ENCODE measurements at places on chromosomes 11 and 22.

- DNase-seq = no peak
These were observed 17.7 kb upstream of the RGL4 start for GRCh38 chr22:23673050-23673620.

GRCh38 chr11:22347857-22348487, 9.8 kb downstream of the SLC17A6 start:
- no peak for DNase-seq

GRCh38 chr22:35381424-35382009, 621 bp downstream of the HMOX1 start:
- DNase-seq = no peak

GRCh38 chr11:64339754-64340408, at the start of gene CCDC88B:
TSS of gene CCDC88B (plus strand) at chr11:64340204. CDS start at chr11:64340267, 63 bp downstream.
- no peak for DNase-seq

- DNase-seq = no peak
These were observed 4.7 kb downstream of the CD5 start for GRCh38 chr11:61106894-61107470.

DNA sequence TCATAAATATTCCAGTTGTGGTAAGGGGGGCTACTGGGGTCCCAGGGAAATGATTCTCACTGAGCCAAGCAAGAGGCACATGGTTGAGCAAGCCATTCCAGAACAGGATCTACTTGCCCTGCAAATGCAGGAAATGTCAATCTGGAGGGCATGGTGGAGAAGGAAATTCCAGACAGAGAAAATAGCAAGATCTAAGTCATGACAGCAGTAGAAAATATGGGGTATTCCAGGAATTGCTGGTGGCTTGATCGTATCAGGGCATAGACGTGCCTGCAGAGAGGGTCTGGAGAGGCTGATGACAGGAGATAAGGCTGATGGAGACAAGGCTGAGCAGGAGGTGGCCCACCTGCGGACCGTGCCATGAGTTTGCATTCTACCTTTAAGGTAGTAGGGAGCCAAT, 566.3 kb upstream of the CADM1 start:
- no peak for DNase-seq

DNA sequence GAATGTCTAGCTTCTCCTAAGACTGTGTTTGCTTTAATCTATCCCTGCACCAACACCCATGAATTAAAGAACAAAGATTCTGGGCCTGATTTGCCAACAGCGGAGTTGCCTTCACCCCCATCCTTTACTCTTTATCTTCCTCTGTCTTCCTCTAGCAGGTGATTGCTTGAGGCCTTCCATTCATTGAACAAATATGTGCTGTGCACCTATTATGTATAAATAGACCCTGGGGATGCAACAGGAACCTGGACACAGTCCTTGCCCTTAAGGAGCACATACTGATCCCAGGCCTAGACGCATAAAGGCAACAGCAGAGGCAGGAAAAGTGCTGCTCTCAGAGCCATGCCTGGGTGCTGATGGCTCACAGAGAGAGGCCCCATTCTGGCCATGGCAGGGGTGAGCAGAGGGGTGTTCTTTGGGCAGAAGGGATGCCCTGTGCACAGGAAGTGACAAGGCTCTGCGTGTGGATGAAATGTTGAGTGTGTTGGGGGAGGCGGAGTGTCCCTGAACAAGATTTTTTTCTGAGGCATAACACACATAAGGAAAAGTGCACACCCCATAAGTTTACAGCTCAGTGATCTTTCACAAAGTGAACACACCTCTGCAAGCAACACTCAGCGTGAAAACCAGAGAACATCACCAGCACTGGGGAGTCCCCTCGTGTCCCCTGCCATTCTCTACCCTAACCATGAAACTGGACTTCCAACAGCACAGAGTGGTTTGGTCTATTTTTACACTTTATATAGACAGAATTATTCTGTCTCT, 145.9 kb downstream of the GRIK4 start:
- no peak for DNase-seq

- DNase-seq = no peak
These were observed 71.6 kb upstream of the ATXN10 start for GRCh38 chr22:45599836-45600577.

- no peak for DNase-seq
These were observed 76.1 kb downstream of the SOX6 start for GRCh38 chr11:16280256-16280682.

DNA sequence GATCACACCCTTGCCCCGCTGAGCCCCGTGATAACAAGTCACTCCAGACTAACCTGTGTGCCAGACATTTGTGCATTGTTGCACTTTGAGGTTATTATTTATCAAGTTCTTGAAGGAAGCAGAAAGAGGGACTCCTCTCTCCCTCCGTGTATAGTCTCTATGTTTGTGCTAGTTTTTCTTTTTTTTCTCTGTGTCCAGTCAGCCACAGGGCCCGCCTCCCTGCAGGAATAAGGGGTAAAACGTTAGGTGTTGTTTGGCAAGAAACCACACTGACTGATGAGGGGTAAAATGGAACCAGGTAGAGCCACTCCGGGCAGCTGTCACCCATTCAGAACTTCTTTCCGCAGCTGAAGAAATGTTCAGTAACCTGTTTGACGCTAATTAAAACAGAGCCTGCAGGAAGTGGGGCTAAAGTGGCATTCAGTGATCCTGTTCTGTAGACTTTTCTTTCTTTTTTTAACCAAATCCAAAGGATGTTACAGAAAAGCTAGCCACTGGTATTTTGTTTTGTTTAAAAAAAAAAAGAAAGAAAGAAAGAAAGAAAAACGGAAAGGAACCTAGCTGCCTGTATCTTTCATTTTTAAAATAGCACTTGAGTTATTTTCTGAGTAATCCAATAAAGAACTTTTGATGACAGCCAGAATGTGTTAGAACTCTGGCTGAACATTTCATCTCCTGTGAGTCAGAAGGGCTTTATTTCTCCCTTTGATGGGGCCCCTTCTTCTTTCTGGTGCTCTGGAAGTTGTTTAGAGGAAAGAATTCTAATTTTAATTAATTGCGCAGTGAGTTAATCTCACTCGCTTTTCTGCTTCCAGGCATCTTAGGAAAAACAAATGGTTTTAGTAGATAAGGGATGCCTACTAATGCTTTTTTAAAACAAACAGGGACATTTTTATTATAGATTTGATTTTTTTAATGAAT, 58.2 kb downstream of the COMMD9 start:
- DNase-seq = no peak

GRCh38 chr11:115193914-115194801, 310.1 kb downstream of the CADM1 start:
- no peak for DNase-seq

GRCh38 chr22:40509401-40510134, 127.0 kb downstream of the MRTFA start:
- peak; percentile 77 for DNase-seq

DNA sequence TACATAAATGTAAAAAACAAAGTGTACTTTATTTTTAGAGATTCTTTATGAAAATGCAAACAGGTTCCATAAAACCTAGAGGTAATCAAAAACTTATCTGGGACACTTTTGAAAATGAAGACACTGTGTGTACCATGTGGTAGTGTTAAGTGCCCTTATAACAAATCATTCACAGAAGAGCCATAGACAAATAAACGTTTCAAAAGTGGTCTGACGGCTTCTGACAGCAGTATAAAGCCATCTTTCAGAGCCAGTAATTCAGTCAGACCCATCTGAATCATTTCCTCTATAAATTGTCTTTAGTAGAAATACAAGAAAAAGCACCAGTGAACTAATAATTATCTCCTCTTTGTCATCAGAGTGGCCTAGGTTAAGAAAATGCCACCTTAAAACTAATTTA, 100.0 kb downstream of the PAX6 start:
- peak; percentile 92 for DNase-seq

DNA sequence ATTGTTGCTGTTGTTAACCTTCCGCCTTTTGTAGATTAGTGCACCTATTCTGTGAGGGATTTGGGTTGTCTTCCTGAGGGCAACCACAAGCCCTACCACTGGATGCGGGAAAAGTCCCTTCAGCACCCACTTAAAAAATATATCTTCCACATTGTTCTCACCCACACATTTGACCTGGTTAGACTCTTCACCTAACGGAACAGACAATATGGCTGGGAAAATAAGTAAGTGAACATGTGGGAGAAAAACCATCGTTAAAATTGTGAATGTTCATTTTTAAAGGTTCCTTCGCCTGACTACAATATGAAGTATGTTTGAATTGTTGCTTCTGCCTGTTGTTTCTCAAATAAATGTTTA, 72.0 kb upstream of the MPEG1 start:
- DNase-seq = no peak

GRCh38 chr22:19110646-19111045, 11.6 kb downstream of the DGCR2 start:
- DNase-seq = no peak

DNA sequence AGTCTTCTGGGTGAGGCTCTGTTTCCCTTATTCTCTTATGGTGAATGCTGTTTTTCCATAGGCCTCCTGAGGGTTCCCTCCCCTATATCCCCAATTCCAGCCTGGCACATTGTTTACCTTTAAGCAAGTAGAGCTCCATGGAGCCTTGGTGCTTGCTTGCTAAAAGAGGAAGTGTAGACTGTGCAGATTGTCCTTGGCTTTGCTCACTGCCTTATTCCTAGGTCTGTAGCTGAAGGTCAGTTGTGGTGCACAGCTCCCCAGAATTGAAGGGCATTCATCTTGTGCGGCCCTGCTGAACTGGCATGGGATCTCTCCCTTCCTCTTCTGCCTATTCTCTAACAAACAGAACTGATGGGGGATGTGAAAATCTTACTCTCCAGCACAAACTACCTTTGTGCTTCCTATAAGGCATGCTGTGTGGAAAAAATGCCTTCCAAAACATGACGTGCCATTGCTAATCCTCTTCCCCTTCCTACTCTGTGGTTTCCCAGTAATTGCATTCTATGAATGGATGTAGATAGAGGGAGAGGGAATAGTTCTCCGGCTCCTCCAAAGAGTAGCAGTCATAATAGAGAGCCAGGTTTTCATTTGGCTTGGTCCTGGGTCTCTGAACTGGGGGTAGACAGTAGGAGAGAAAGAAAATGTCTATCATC, 34.2 kb upstream of the PLET1 start:
- DNase-seq = peak; percentile 17

- no peak for DNase-seq
These were observed 15.4 kb upstream of the OR4D5 start for GRCh38 chr11:123924027-123924426.

Measured in SK-MEL-5 (cell line).